Naive B cell (primary cell): ENCODE measurements at places on chromosomes 7 and 10.

GRCh38 chr7:50856806-50857205 is 74.1 kb upstream of the GRB10 start:
- H3K4me3 ChIP-seq: no peak overlapping the region
- no peaks in the 10 kb centered on the region for H3K27me3 ChIP-seq
- H3K27ac ChIP-seq: no peak overlapping the region
- DNase-seq: no peak
- no peaks in the 10 kb centered on the region for H3K36me3 ChIP-seq
- no peaks in the 10 kb centered on the region for H3K4me1 ChIP-seq

DNA sequence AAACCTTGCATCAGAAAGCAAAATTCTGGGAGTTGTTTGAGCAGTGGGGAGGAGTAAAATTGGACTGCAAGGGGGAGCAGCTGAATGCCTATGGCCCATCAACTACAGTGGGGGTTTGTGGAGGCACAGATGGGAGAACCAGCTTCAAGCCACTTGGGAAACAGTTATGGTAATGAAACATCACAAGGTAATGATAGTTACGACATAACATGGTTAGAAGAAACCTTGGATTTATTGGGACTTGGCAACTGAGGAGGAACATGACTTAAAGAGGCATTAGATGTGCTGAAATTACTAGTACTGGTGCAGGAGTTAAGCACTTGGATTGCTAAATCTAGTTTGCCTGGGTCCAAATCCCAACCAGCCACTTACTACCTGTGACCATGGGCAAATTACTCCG is 868.4 kb downstream of the KCNMA1 start:
- no peak overlapping the region for H3K27ac ChIP-seq
- DNase-seq: no peak
- no peaks in the 10 kb centered on the region for H3K4me1 ChIP-seq
- H3K27me3 ChIP-seq: no peaks in the 10 kb centered on the region

DNA sequence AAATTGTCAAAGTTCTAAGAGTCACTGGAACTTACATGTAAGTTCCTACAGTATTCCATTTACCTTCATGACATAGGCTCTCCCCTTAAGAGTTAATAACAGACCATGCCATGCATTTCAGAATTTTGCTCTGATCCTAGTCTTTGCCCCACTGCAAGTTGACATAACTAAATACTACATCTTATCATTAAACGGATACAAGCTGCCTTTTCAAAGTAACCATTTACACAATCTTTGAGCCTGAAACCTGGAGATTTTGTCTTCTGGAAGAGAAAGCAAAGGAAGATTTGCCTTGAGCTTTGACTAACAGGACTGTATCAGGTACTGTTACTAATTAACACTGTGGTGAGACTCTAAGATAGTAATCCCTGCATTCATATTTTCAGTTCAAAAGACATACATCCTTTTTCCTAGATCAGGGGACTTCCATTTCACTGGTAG is 9.3 kb upstream of the AKR1D1 start:
- no peak overlapping the region for H3K4me3 ChIP-seq
- no peak for DNase-seq
- H3K4me1 ChIP-seq: no peaks in the 10 kb centered on the region
- H3K27me3 ChIP-seq: peaks cover 5% of the 10 kb centered on the region

DNA sequence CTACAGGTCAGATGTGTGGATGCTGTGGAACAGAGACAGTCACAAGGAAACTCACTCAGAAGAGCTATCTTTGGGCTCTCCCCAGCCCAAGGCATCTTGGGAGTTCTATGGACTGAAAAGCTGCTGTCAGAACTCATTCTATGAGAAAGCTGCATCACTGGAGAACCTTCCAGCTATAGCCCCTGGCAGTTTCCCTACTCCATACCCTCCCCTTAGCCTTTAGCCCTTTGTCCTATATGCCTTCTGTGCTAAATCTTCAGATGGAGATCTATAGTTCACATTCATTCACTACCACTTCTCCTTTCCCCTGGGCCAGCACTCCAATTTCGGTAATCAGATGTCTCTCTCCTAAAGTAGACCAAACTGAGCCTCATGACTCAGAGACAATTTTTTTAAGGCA is 6.9 kb downstream of the WNT8B start:
- H3K4me1 ChIP-seq: no peaks in the 10 kb centered on the region
- no peak overlapping the region for H3K27ac ChIP-seq
- H3K4me3 ChIP-seq: no peak overlapping the region
- H3K27me3 ChIP-seq: peaks cover 41% of the 10 kb centered on the region

DNA sequence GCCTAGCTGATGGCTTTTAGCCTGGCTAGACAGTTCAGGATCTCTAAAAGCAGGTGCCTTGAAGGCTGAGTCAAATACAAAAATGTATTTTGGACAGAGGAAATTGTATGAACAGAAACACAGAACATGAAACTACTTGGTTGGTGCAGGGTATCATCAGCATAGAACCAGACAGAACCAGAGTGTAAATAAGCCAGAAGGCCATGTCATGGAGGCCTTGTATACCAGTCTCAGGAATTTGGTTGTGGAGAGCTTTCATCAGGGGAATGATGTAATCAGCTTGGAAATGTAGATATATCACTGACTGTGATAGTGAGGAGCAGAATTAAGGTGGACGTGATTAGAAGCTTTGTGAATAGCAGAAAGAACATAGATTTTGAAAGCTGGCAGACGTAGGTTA is 82.9 kb downstream of the CFTR start:
- no peaks in the 10 kb centered on the region for H3K4me1 ChIP-seq
- no peak overlapping the region for H3K27ac ChIP-seq
- no peak overlapping the region for H3K4me3 ChIP-seq
- H3K36me3 ChIP-seq: no peaks in the 10 kb centered on the region
- no peak for DNase-seq

GRCh38 chr7:152572101-152572500 is 103.8 kb downstream of the XRCC2 start:
- no peak for DNase-seq
- no peak overlapping the region for H3K4me3 ChIP-seq
- no peaks in the 10 kb centered on the region for H3K4me1 ChIP-seq
- H3K27ac ChIP-seq: no peak overlapping the region
- no peaks in the 10 kb centered on the region for H3K27me3 ChIP-seq

- no peaks in the 10 kb centered on the region for H3K4me1 ChIP-seq
- H3K4me3 ChIP-seq: no peak overlapping the region
- no peaks in the 10 kb centered on the region for H3K27me3 ChIP-seq
- H3K36me3 ChIP-seq: no peaks in the 10 kb centered on the region
- DNase-seq: no peak
These were observed 30.2 kb downstream of the LHFPL3 start for GRCh38 chr7:104358446-104359132.

DNA sequence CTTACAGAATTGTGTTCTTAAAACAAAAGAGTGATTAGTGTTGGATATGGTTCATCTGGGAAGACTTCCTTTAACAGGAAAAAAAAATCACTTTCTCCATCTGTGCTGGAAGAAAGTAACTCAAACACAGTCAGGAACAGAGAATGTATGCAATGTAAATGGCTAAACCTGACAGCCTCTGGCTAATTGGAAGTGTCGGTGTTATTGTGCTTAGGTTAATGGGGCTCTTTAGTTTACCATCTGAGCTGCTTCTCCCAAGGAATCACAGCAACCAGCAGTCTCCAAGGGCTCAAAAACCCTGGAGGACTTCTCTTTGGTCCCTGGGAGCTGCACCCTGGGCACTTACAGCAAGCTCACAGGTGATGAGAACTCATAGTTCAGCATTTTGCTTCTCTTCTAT is 724.5 kb downstream of the LRMDA start:
- no peak overlapping the region for H3K27ac ChIP-seq
- no peak overlapping the region for H3K4me3 ChIP-seq
- H3K4me1 ChIP-seq: no peaks in the 10 kb centered on the region
- no peaks in the 10 kb centered on the region for H3K27me3 ChIP-seq

GRCh38 chr10:18608596-18608995 is 42.8 kb downstream of the NSUN6 start:
- H3K27me3 ChIP-seq: no peaks in the 10 kb centered on the region
- H3K36me3 ChIP-seq: peaks cover 26% of the 10 kb centered on the region
- H3K4me3 ChIP-seq: no peak overlapping the region
- no peak overlapping the region for H3K27ac ChIP-seq

DNA sequence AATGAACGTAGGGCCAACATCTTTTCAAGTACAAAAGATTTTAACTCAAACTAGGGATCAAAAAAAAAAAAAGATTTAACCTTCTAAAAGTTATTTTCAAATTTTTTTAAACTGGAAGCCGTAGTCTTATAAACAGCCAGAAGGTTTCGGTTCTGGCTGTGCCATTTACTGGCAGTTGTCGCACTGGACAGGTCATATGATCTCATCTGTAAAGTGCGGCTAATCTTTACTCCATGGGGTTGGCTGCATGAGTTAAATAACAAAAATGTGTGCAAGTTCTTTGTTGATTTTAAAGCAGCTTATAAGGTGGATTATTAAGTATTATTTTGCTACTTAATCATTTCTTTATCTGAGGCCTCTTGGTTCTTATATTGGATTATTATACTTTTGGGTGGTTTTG is 36.6 kb downstream of the TRUB1 start:
- no peaks in the 10 kb centered on the region for H3K4me1 ChIP-seq
- no peak for DNase-seq
- no peak overlapping the region for H3K27ac ChIP-seq
- H3K36me3 ChIP-seq: peaks cover 14% of the 10 kb centered on the region
- H3K4me3 ChIP-seq: no peak overlapping the region
- no peaks in the 10 kb centered on the region for H3K27me3 ChIP-seq

DNA sequence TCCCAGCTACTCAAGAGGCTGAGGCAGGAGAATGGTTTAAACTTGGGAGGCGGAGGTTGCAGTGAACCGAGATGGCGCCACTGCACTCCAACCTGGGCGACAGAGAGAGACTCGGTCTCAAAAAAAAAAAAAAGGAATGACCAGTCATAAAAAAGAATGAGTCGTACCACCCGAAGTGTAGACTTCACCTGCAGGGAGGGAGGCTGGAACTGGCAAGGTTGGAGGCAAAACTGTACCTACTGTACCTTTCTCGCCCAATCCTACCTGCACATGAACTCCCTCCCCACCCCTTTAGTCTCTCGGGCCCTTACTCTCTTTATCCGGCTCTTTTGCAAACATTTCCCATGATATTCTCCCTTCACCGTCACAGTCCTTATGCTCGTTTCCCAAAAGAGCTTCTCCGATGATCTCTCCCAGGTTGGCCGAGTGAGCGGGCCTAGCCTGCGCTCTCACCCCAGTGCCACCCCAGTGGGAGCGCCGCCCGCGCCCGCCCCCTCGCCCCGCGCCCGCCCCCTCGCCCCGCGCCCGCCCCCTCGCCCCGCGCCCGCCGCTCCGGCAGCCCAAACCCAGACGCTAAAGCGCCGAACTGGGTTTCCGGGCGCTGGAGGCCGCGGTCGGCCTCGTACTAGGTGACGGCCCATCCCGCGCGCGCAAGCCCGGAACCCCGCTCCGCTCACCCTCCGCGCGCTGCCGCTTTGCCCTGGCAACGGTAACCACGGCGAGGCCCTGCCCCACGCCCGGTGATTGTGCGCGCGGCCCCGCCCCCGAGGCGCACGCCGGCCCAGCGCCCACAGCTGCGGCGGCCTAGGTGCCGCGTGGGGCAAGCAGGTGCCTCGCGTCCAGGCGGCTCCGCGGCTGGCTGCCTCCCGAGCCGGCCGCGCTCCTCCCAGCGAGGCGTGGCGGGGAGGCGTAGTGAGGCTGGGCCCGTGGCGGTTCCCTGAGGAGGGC is at the start of gene SMKR1:
SMKR1 (plus strand) TSS at position 772 of the 948 bp plus-strand sequence. CDS start 294 bp downstream, outside the sequence.
- H3K4me1 ChIP-seq: peaks cover 12% of the 10 kb centered on the region
- H3K27me3 ChIP-seq: no peaks in the 10 kb centered on the region
- no peaks in the 10 kb centered on the region for H3K36me3 ChIP-seq
- H3K27ac ChIP-seq: peak within 1 kb of the TSS; percentile 97
- DNase-seq: peak; percentile 98

DNA sequence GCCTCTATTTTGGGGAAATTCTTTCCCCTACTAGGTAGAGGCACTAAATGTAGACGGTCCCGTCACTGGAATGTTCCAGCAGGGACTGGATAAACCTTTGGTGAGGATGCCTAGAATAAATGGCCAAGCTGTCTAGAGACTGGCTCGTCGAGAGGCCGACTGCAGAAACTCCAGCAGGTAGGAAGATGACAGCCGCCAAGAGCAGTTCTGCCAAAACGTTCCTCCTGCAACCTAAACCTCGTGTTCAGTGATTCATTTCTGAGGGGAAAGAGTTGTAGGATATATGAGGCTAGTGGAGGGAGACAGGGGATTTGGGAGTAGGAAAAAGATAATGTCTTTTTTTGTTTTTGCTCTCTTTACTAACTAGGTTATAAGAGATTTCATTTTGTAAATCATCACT is 184.7 kb upstream of the GDF10 start:
- DNase-seq: no peak
- no peak overlapping the region for H3K27ac ChIP-seq
- no peak overlapping the region for H3K4me3 ChIP-seq
- peaks cover 6% of the 10 kb centered on the region for H3K27me3 ChIP-seq
- no peaks in the 10 kb centered on the region for H3K36me3 ChIP-seq

DNA sequence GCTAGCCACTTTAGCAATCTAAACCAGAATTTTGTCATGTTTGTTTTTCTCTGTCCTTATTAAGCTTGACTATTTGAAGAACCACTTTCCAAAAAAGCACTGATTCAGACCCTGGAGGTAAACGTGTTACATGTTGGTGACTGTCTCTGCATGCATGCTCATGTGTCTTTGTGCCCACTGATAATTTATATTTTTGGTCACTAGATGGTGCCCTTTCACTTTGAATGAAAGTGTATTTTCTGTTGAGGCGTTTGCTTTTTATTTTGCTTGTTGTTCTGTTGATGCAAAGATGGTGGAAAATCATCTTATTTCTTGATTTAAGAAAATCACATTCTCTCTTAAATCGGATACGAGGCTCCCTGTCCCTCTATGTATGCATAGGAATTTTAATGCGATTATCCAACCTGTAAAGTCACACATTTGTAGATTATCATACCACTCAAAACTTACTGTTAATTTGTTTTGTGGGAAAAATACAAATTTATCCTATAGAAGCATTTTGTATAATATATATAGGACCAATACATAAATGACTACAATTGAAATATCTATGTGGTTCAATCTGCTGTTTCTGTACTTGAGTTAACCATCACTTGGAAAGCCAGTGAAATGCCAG is 269.3 kb downstream of the BICC1 start:
- no peak overlapping the region for H3K4me3 ChIP-seq
- no peaks in the 10 kb centered on the region for H3K4me1 ChIP-seq
- no peaks in the 10 kb centered on the region for H3K27me3 ChIP-seq
- no peaks in the 10 kb centered on the region for H3K36me3 ChIP-seq
- H3K27ac ChIP-seq: no peak overlapping the region

- no peak overlapping the region for H3K4me3 ChIP-seq
- H3K27me3 ChIP-seq: no peaks in the 10 kb centered on the region
- peak; percentile 29 for DNase-seq
- peaks cover 5% of the 10 kb centered on the region for H3K4me1 ChIP-seq
- H3K36me3 ChIP-seq: no peaks in the 10 kb centered on the region
- H3K27ac ChIP-seq: no peak overlapping the region
These were observed 13.9 kb downstream of the DNAJC1 start for GRCh38 chr10:21989453-21990154.

- H3K4me1 ChIP-seq: peaks cover 66% of the 10 kb centered on the region
- H3K4me3 ChIP-seq: no peak overlapping the region
- H3K36me3 ChIP-seq: no peaks in the 10 kb centered on the region
These were observed 3.5 kb downstream of the RNF216 start for GRCh38 chr7:5777932-5778331.
